ENCODE measurements at places on chromosomes 1 and 21.
A peak's percentile ranks its signal among the peaks of the same experiment; 100 is the strongest.

DNA sequence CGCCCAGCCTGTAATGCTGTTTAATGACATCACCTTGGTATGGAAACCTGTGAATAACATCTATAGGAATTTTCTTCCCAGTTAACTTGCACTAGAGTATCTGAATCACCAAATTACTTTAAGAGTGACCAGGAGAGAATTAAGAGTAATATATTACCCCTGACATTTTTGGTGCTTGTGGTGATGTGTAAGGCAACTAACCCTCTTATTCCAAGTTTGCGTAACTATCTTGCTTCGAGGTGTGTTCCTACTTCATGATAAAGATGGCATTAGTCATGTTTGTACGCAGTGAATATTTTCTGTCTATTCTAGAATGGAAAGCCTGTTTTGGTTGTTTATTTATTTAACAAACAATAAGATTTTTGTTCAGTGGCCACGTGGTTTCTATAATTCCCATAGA is 131.3 kb downstream of the ZP4 start:
- no peak for DNase-seq

GRCh38 chr1:234582186-234582585 is 27.8 kb downstream of the IRF2BP2 start:
- no peak for DNase-seq

- DNase-seq: no peak
Observed at GRCh38 chr21:39429445-39429844, 16.1 kb downstream of the LCA5L start.

GRCh38 chr1:188062456-188062855 is 1233.7 kb downstream of the PLA2G4A start:
- no peak for DNase-seq

- DNase-seq: peak; percentile 92
Observed at GRCh38 chr1:12088607-12089006, 25.5 kb downstream of the TNFRSF8 start.

DNA sequence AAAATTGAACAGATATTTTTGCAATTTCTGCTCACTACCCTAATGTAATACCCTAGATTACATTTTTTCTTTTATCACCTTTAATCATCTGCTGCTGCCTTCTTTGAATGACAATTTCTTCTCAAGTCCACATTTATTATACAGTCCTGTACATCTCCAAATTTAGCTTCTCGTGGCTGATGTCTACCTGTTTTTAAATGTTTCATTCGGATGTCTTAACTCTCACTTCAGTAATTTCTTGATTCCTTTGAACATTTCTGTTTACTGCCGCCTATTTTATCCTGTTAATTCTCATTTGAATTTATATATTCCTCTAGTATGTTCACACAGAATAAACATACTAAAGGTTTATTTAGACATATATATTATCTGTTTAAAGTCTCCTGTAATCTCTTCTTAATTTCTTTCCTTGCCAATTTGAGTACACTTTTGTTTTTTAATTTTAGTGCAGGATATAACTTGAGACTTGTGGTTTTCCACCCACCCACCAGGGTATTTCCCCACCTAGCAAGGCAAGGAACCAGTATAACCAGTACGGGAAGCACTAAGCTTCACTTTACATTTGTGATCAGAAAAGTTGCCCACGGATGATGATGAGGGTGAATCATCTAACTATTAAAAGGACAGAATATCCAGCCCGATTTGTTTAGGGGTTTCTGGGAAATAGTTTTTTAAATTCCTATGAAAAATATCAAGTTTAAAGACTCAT is 12.7 kb downstream of the INSL5 start:
- no peak for DNase-seq

GRCh38 chr1:220291580-220291979 is 19.3 kb upstream of the RAB3GAP2 start:
- DNase-seq: no peak

- DNase-seq: peak; percentile 76
Observed at GRCh38 chr1:107883562-107883961, 81.4 kb downstream of the VAV3 start.

DNA sequence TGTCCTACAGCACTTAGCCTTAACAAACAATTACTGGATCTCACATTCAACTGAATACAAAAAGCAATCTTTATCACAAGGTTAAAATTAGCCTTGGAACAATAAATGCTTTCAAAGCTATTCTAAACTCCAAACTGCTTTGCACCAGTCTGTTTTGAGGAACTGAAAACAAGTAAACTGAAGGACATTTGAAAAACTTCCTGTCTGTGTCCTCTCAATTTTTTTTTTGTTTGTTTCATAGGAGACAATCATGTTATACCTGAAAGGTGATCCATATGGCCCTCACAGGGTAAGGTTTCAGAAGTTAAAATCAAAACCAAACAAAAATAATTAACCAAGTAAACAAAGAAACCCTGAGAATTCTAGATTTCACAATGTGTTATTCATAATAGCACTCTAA is 459.1 kb downstream of the DPYD start:
- no peak for DNase-seq

GRCh38 chr1:1345860-1346500 is 3.2 kb downstream of the DVL1 start:
- DNase-seq: no peak

DNA sequence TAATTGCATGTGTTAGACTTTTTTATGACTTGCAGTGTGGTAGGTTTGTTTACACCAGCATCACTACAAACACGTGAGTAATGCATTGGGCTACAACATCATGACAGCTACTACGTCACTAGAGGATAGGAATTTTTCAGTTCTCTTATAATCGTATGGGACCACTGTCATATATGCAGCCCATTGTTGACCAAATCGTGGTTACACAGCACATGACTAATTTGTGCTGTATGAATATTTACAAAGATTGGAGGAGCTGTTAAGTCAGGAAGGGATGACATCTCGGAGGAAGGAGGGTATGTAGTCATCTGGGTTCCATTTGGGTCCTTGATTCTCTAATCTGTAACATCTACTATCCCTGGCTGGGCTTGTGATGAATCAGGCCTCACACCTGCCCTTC is 270.9 kb downstream of the TNR start:
- no peak for DNase-seq

DNA sequence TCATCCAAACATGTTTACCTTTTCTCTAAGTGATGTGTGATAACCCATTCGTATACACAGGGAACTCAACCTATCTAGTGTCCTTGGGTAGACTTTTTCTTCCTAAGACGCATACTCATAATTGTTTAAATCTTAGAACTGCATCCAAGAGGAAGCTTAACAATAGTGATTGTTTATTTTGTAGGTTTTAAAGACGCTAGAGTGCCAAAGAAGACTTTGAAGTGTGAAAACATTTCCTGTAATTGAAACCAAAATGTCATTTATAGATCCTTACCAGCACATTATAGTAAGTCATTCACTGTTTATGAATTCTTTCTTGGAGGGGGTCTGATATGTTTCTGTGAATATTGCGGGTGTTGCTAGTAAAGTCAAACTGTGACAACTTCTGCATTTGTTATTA is 25.4 kb downstream of the PLA2G4A start:
- no peak for DNase-seq

DNA sequence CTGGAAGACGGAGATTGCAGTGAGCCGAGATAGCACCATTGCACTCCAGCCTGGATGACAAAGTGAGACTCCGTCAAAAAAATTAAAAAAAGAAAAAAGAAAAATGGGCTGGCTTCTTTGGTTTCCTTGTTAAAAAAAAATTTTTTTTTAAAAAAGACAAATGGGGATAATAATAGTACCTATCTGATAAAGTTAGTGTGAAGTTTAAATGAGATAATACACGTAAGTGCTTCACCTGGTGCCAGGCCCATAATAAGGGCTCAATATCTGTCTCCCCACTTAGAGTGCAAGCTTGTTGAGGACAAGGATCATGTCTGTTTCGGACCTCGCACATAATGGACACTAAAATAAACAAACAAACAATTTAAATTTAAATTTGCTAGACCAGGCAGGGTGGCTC is 30.0 kb upstream of the HTR1D start:
- no peak for DNase-seq

GRCh38 chr1:109163551-109163950 is 49.6 kb downstream of the ELAPOR1 start:
- DNase-seq: no peak

- no peak for DNase-seq
Observed at GRCh38 chr1:16189003-16189402, 23.4 kb downstream of the ARHGEF19 start.

- no peak for DNase-seq
Observed at GRCh38 chr1:36920801-36921405, 113.4 kb downstream of the GRIK3 start.

GRCh38 chr1:94142583-94142982 is 21.6 kb upstream of the ABCA4 start:
- DNase-seq: no peak

DNA sequence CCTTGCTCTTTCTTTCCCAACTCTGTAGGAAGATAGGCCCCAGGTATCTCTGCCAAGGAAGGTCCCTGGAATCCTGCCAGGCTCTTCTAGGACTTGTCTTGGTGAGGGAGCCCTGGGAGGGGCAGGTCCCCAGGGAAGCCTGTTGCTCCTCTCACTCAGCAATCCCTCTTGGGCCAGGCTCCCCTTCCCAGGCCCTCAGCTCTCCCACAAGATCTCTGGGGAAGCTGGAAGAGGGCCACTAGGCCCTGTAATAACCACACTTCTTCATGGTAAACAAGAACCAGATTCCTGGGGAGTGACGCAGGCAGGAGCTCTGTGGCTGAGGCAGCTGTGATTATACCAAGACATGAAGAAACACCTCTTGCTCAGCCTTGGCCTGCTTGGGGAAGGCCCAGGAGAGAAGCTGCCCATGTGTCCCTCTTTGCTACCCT is 9.9 kb upstream of the MAPKAPK2 start:
- no peak for DNase-seq

GRCh38 chr1:94970783-94971182 is 43.9 kb upstream of the CNN3 start:
- DNase-seq: no peak

DNA sequence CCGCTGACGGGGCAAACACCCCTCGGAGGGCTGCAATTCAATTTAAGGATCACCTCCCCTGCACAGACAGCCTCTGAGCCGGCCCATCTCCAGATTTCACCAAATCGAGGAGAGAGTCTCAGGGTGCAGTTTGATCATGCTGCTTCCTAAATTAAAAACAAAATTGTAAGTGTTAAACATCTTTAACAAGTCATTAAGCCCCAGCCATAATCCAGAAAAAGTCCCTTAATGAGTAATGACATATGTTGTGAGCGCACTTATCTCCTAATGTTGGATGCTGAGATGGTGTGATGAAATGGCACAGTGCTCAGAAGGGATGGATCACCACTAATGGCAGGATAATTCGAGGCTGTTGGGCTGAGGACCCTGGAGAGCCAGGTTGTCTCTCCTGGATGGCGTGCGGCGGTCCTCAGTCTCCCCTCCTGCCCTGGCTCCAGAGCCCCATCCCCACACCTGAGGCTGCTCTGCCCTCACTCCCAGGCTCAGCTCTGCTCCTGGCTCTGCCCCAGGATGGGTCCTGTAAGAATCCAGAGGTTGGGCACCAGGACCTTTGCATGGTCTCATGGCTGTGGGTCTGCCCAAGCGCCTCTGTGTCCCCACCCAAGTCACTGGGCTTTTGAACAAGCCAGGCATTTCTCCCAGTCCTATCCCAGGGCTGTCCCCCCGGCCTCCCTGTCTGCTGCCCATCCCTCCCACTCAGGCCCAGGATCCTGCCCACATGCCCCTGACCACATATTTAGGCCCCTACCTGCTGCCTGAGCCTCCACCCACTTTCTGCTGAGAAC is 224.4 kb upstream of the POU3F1 start:
- DNase-seq: no peak

DNA sequence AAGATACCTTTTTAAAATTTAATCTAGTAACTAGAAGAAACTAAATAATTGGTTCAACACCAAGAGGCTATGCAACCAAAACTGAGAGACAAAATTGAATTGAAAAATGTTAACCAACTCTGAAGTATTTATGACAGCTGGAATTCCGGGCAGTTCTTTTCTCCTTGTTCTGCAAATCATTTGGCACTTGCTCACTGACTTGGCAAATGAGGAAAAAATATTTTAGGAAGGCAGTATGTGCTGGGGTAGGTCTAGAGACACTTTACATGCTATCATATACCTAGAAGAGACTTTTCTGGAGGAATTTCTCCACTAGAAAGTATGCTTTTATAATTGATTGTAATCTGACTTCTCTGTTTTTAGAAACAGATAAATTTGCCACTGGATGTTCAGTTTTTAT is 22.1 kb upstream of the SH3D21 start:
- DNase-seq: no peak

DNA sequence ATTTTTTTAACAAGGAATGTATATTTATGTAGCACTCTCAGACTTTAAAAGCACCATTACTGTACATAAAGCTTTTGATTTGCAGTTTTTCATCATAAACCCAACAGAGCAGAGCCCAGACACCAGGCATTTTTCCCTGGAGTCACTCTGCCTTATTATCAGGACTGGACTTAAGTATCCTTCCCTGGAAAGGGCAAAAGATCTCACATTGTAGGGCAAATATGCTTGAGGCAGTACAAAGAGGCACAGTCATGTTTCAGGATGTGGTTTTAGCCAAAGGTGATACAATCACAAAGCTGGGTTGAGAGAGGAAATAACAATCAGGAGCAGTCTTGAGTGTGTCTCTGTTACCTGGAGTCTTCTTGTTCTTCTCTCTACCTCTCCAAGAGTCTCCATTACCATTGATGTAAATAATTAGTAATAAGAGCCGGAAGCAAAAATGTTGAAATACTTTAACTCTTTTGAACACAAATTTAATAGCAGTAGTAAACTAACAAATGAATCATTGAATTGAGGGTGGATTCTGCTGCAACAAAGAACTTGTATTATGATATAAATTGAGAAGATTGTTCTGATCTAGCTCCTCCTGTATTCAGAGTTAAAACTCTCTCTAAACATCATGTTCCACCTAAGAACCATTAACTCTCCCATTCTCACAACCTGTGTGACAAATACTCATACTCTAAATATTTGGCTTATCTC is 160.5 kb downstream of the LTN1 start:
- DNase-seq: peak; percentile 64

DNA sequence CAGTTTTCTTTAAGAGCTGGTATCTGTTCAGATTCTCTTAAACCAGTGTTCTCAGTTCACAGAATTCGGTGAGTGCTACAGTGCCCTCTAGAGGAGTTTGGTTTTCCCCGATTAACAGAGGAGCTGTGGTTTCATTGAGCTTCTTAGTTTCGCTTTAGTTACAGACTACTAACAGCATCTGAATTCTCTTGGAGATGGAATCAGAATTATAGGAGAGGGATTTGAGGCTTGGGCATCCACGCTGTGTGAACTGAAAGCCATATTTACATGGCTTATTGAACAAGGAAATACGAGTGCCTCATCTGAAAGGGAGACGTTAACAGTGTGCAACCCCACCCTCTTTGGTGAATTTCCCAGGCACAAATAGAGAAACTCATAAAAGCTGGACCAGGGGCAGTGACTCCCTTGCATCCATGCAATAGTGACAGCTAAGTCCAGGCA is 202.0 kb downstream of the USH2A start:
- DNase-seq: peak; percentile 55

- no peak for DNase-seq
Observed at GRCh38 chr1:6459850-6460265, 6.1 kb downstream of the TNFRSF25 start.

- no peak for DNase-seq
Observed at GRCh38 chr1:14765773-14766172, 167.3 kb downstream of the KAZN start.

- no peak for DNase-seq
Observed at GRCh38 chr1:94418664-94419655, 771 bp downstream of the ABCD3 start.

- no peak for DNase-seq
Observed at GRCh38 chr1:86618358-86618757, 71.5 kb downstream of the CLCA4 start.
